Left lung (tissue), 14 donors: ENCODE measurements at places on chromosomes 5 and 9.

- H3K4me1 ChIP-seq = no peaks in the 10 kb centered on the region
- H3K36me3 ChIP-seq = no peaks in the 10 kb centered on the region
- no peak for DNase-seq
- no peak overlapping the region for H3K27ac ChIP-seq
Measured at GRCh38 chr9:8070779-8071444, 271.3 kb upstream of the DMAC1 start.

- no peak for DNase-seq
- H3K4me3 ChIP-seq = no peak overlapping the region
- H3K36me3 ChIP-seq = no peaks in the 10 kb centered on the region
- no peaks in the 10 kb centered on the region for H3K27me3 ChIP-seq
Measured at GRCh38 chr9:14903040-14903439, 7.2 kb downstream of the FREM1 start.

DNA sequence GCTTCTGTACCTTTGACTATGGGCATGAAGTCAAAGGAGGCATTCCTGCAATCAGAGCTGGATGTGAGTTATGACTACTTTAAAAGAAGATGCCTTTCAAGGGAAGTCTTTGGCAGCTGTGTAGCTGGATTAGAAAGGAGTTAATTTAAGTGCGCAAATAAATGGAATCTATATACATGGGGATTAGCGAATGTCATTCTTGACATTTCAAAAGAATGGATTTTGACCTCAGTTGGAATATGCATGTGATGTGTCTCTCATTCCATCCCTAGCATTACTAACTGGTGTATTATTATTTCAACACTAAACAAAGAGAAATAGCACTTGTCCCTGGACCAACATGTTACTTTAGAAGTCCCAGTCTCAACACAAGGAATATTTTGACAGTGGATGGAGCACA lies 359.6 kb upstream of the SLC24A2 start:
- no peak for DNase-seq
- no peak overlapping the region for H3K27ac ChIP-seq
- H3K4me1 ChIP-seq = no peaks in the 10 kb centered on the region

- no peaks in the 10 kb centered on the region for H3K27me3 ChIP-seq
- no peak overlapping the region for H3K27ac ChIP-seq
- no peak overlapping the region for H3K4me3 ChIP-seq
- no peaks in the 10 kb centered on the region for H3K36me3 ChIP-seq
- H3K4me1 ChIP-seq = no peaks in the 10 kb centered on the region
Measured at GRCh38 chr9:629146-629545, 212.4 kb upstream of the DMRT1 start.

- no peak overlapping the region for H3K4me3 ChIP-seq
- no peaks in the 10 kb centered on the region for H3K4me1 ChIP-seq
- no peak overlapping the region for H3K27ac ChIP-seq
Measured at GRCh38 chr5:152151940-152152339, 227.3 kb upstream of the GLRA1 start.

GRCh38 chr9:114643896-114644295 lies 13.7 kb downstream of the TEX53 start:
- no peaks in the 10 kb centered on the region for H3K27me3 ChIP-seq
- H3K36me3 ChIP-seq = no peaks in the 10 kb centered on the region
- peaks cover 3% of the 10 kb centered on the region for H3K4me1 ChIP-seq
- no peak overlapping the region for H3K4me3 ChIP-seq

DNA sequence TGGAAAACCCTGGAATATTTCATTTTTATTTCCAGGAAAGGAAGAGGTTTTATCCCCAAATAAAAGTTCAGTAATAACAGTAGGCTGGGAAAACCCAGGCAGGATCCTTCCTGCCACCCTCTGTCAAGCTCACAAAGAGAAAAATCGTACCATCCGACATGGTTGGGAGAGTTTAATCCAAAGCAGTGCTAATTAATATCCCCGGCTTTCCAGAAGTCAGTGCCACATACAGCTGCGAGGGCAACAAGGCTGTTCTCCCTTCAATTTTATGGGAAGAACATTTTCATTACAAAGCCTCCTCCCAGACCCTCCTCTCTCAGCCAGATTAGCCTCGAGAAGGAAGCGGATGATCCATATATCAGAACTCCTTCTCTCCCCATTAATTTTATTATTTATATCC lies 95.5 kb downstream of the PAX5 start:
- H3K4me3 ChIP-seq = no peak overlapping the region
- H3K36me3 ChIP-seq = no peaks in the 10 kb centered on the region
- H3K27me3 ChIP-seq = no peaks in the 10 kb centered on the region
- H3K4me1 ChIP-seq = no peaks in the 10 kb centered on the region
- H3K27ac ChIP-seq = no peak overlapping the region

DNA sequence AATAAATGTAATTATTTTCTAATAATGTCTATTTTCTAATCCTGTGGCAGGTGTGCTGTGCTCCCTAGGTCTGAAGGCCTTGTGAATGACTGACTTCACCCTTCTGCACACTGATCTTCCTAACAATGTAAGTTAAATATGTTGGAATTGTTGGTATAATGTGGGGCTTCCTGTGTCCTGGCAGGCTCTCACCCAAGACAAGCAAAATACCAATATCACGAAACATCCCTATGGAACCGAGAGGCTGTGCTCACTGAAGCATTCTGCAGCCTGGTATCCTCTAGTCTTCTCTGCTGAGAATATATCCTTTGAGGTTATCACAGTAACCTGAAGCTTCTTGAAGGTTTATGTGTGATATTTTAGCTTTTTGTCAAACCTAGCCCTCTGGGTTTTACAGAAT lies 159.4 kb downstream of the GABRB2 start:
- H3K36me3 ChIP-seq = no peaks in the 10 kb centered on the region
- H3K4me3 ChIP-seq = no peak overlapping the region
- no peaks in the 10 kb centered on the region for H3K27me3 ChIP-seq
- H3K4me1 ChIP-seq = no peaks in the 10 kb centered on the region
- H3K27ac ChIP-seq = no peak overlapping the region

DNA sequence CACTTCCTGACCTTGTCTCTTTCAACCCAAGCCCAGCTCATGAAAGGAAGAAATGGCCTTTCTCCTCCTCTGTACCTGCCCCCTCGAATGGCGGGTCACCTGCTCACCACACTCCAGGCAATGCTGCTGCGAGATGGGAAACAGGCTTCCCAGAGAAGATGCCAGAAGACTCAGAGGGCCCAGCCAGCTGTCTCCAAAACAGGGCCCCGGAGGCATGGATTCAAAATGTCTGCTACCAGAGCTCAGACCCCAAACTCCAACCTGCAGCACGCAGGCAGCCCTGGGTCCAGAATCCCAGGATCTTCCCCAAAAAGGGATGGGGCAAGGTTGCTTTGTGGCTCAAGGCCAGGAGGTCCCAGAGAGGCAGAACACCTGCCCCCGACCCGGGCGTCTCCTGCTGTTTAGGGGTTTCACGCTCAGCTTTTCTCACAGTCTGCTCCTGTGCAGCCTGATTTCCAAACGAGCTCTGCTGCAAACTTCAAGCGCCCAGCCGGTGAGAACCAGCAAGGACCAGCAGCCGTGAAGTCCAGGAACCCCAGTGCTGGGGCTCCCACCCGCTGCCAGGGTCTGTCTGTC lies 42.5 kb downstream of the VAV2 start:
- DNase-seq = no peak
- no peaks in the 10 kb centered on the region for H3K27me3 ChIP-seq
- H3K4me3 ChIP-seq = no peak overlapping the region
- no peak overlapping the region for H3K27ac ChIP-seq
- H3K4me1 ChIP-seq = peaks cover 34% of the 10 kb centered on the region

DNA sequence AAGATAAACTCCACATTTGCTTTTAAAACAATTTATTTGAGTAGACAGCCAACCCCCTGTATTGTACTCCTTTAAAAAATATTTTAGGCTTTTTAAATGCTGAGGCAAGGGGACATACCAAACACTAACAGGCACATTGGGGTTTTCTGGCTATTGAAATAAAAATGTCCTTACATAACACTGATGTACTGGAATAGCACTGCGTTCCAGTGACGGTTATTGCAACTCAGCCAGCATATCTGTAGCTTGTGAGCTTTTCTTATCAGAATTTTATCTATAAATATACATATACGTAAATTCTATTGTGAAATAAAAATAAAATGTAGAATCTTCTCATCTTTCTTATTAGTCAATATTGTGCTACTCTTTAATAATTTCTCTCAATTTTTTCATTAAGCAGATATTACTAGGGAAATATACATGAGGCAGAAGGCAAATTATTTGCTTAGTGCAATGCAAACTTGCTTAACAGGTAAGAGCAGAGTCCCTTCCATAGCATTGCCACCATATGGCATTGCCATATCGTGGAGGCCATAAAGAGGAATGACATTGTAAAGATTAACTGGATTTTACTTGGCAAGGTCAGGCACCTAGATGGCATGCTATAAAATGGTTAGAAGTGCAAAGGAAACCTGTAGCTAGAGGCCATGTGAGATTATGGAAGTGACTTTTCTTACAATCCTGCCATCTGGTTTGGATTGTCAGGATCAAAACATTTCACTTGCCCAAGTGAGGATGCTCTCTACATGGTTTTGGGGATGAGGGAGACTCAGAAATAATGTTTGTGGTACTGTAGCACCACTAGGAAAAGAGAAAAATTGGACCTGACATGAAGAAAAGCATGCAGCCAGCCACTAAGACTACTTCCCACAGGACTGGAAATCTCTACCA lies 94.8 kb upstream of the CDKN2B start:
- no peaks in the 10 kb centered on the region for H3K36me3 ChIP-seq
- peak overlapping the region; percentile 59 for H3K27ac ChIP-seq
- H3K27me3 ChIP-seq = no peaks in the 10 kb centered on the region
- peaks cover 4% of the 10 kb centered on the region for H3K4me1 ChIP-seq

- H3K4me1 ChIP-seq = peaks cover 8% of the 10 kb centered on the region
- no peaks in the 10 kb centered on the region for H3K27me3 ChIP-seq
- DNase-seq = peak; percentile 44
Measured at GRCh38 chr5:169970911-169971765, 9.2 kb downstream of the INSYN2B start.

DNA sequence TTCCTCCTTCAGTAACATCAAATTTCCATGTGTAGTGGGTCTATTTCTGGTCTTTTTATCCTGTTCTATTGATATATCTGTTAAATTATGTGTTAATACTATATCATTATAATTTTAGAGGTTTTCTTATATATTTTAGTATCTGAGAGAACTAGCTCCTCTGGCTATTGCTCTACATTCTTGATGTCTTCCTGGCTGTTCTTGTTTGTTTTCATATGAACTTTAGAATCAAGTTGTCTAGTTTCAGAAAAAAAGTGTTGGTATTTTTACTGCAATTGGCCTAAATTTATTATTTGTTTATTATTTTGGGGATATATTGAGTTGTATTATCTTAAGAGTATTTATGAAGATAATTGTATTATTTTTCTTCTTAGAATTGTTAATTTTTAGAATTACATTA lies 128.0 kb upstream of the ZNF618 start:
- no peaks in the 10 kb centered on the region for H3K4me1 ChIP-seq
- DNase-seq = no peak
- no peaks in the 10 kb centered on the region for H3K36me3 ChIP-seq
- no peak overlapping the region for H3K27ac ChIP-seq
- peaks cover 7% of the 10 kb centered on the region for H3K27me3 ChIP-seq

DNA sequence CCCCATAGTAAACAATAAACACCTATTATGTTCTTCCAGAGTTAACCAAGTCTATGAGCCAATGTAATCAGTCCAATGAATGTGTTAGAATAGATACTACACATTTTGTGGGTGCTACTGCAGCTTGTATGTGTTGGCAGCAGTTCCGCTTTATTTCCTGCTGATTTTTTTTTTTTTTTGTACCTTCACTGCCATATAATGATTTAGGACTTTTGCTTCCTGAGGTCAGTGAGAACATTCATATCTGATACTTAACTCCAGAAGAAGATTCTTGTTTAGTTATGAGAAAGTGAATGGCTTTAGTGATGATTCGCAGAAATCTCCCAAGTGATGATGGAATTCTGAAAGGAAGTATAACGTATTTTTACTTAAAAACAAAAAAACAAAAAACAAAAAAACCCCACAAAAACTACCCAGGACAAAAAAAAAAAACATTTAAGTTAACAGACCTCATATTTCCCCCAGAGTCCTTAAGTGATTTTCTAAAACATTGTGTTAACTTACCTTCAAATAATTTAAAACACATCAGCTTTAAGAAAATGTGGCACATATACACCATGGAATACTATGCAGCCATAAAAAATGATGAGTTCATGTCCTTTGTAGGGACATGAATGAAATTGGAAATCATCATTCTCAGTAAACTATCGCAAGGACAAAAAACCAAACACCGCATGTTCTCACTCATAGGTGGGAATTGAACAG lies 24.7 kb upstream of the LMNB1 start:
- peaks cover 40% of the 10 kb centered on the region for H3K4me1 ChIP-seq
- DNase-seq = no peak
- H3K27ac ChIP-seq = no peak overlapping the region

GRCh38 chr9:75890472-75891276 lies at the start of gene PCSK5:
Gene PCSK5, plus strand, starts transcription at chr9:75890673. Its CDS starts 509 bp downstream, at chr9:75891182.
- H3K27ac ChIP-seq = peak within 1 kb of the TSS; percentile 83
- DNase-seq = peak; percentile 97
- peaks cover 4% of the 10 kb centered on the region for H3K4me1 ChIP-seq

DNA sequence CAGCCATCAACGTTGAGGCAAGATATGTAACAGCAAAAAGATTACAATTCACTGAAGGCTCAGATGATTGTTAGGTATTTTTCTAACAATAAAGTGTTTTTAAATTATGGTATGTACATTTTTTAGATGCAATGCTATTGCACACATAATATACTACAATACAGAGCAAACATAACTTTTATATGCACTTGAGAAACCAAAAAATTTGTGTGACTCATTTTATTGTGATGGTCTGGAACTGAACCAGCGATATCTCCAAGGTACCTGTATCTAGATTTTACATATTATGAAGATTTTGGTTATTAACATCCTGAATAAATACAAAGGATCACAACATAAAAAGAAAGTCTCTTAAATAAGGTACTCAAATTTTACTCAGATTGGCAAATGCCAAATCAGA lies 41.3 kb downstream of the TBCA start:
- no peak overlapping the region for H3K27ac ChIP-seq
- H3K36me3 ChIP-seq = no peaks in the 10 kb centered on the region
- H3K4me3 ChIP-seq = no peak overlapping the region
- DNase-seq = no peak
- H3K27me3 ChIP-seq = no peaks in the 10 kb centered on the region
- H3K4me1 ChIP-seq = no peaks in the 10 kb centered on the region

DNA sequence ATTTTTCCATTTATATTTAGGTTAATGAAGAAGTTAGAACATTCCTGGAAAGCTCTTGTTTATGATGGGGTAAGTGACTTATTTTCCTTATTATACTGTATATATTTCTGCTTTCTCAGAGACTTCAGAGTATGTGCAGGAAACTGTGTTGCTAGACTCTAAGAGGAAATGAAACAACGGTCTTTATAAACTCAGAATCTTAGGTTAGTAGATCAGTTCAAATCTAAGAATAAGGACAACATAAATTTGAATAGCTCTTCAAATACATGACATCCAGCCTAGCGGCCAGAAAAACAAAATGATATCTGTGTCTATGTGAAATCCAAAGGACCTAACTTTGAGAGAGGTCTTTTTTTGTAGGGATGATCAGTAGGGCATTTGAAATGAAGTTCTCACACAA lies 94.3 kb downstream of the PRKACG start:
- no peak for DNase-seq
- H3K36me3 ChIP-seq = no peaks in the 10 kb centered on the region
- no peaks in the 10 kb centered on the region for H3K27me3 ChIP-seq
- H3K27ac ChIP-seq = no peak overlapping the region
- no peaks in the 10 kb centered on the region for H3K4me1 ChIP-seq
